ENCODE measurements at places on chromosomes 1 and 21.

GRCh38 chr21:44892095-44892494 lies 18.6 kb upstream of the PTTG1IP start:
- no peak for DNase-seq

DNA sequence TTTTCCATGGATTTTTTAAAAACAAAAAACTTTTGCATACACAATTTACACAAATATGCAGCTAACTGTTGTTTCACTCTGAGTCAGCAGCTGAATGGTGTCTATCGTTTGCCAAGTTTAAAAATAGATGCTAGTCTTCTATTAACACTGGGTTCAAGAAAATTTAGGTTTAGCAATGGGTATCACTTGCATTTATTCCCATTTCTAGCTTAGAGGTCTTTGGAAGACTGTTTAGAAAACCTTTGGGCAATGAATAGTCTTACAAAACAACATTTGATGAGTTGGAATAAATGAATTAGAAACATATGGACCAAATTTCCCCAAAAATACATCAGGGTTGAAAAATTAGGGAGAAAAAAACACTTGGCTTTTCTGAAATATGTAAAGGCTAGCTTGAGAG lies 165.8 kb downstream of the LYPLAL1 start:
- no peak for DNase-seq

- no peak for DNase-seq
These were observed 19.5 kb downstream of the XKR8 start for GRCh38 chr1:27979151-27979858.

DNA sequence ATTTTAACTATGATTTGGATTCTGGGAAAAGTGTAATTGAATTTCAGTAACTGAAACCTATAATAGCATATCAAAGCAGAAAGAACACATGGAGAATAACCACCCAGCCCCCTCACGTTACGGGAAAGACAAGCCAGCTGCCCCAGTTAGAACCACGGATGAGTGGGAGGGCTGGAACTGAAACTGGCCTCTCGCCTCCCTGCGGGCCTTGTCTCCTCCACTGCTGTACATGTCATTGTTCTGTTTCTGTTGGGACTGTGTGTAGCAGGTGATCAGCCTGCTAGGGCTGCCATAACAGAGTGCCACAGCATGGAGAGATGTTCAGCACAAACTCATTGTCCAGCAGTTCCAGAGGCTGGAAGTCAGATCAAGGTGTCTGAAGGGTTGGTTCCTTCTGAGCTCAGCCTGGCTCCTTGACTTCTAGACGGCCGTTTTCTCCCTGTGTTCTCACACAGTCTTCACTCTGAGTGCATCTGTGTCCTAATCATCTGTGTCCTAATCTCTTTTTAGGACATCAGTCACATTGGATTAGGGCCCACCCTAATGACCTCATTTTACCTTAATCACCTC lies 52.4 kb downstream of the MAP3K21 start:
- no peak for DNase-seq

GRCh38 chr1:41827991-41828570 lies 90.6 kb downstream of the HIVEP3 start:
- no peak for DNase-seq

DNA sequence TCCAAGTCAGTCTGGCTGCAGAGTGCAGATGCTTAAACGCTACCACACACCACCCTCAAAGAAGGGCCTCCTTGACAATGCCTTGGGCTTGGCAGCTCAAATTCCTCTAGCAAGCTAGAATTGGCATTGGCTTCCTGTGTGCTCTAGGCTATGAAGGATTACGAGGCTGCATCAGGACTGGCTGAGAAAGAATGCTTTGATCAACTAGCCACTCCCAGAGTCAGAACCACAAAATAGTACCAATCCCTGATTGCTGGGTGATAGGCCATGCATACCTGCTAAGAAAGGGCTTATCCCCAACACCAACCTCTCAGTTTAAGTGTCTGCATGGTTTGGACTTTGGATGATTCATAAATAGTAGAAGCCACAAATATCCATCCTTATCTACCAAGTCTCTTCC lies 504.9 kb downstream of the OMA1 start:
- no peak for DNase-seq

GRCh38 chr1:165900576-165901380 lies 73.4 kb downstream of the UCK2 start:
- DNase-seq: no peak

DNA sequence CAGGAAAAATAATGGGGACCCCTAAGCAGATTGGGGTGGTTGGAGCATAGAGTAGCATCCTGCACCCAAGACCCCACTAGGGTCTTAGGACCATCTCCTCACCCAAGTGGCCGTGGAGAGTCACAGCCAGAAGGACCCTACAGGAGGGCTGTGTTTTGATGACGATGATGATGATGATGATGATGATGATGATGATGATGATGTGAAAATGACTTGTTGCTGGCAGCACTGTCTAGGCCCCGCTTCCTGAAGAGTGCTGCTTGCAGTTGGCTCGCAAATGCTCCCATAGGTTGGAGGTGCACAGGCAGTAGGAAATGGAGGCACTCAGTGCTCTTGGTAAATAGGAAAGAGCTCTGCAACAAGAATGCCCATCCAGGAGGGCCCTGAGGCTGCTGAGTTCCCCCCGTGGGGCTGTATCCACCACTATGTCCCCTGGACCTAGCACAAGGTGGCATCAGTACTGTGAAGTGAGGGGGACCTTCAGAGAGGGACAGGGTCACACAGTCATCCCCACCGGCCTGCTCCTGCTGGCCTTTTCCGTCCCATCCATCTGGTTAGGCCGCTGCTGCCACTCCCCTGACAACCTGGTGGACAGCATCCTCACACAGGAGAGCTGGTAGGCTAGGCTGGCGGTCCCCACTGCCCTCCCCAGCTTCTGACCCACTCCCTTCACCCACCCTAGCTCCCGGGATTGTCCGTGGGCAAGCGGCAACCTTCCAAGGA lies 139.6 kb downstream of the FOXD2 start:
- no peak for DNase-seq

- no peak for DNase-seq
These were observed 17.8 kb downstream of the PKNOX1 start for GRCh38 chr21:42991992-42992740.

DNA sequence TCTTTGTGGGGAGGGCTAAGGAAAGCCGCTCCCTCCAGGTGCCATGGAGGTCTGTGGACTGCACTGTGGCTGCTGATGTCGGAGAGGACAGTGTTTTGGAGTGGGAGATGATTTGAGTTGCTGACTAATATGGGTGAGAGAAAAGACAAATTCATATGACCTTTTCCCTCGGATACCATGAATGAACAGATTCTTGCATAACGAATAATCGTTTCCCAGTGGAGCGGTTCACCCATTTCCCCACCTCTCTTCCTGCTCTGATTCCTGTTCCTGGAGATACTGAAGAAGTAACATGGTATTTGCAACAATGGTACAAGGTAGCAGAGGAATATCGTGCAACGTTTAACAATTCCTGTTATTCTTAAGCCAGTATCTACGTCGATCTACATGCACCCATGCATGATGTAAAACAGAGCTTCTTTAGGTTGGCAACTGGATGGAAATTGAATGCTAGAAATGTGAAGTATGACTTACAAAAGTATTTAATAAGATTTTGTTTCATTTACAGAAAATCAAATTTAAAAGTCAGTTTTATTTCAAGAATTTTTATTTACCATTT lies 227.1 kb downstream of the TOMM20 start:
- DNase-seq: no peak

DNA sequence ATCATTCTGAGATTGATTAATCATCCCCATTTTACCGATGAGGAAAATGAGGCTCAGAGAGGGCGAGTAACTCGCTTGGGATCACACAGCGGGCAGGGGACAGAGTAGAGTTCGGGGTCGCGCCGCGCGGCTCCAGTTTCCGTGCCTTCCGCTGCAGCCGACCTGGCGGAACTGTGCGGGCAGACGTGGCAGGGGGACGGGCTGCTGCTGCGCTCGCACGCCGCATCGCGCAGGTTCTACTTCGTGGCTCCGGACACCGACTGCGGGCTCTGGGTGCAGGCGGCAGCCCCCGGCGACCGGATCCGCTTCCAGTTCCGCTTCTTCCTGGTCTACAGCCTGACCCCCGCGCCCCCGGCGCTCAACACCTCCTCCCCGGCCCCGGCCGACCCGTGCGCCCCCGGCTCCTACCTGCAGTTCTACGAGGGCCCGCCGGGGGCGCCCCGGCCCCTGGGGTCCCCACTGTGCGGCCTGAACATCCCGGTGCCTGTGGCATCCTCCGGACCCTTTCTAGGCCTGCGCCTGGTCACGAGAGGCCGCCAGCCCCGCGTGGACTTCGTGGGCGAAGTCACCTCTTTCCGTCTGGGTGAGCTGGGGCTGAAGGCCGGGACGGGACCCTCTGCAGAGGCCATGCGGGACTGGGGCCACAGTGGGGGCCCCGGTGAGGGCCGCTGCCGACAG lies 2.3 kb downstream of the LDLRAD2 start:
- no peak for DNase-seq

- no peak for DNase-seq
These were observed 11.4 kb upstream of the BCAR3 start for GRCh38 chr1:93692983-93693591.

DNA sequence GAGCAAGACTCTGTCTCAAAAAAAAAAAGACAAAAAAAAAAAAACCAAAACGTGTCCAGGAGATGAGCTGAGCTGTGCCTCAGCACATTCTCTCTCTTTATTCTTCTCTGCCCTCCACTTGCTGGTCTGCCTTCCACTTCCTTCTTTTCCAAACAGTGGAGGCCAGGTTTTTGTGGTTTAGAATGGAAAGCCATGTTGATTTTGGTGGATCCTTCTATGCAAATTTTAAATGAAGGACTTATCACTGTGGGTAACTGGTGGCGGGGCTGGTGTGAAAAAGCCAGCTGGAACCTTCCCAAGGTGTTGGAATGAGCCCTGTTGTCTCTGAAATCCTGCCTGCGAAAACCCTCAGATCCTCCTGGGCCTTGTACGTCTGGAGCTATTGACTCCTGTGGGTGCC lies 61.9 kb downstream of the PTPRU start:
- DNase-seq: no peak

DNA sequence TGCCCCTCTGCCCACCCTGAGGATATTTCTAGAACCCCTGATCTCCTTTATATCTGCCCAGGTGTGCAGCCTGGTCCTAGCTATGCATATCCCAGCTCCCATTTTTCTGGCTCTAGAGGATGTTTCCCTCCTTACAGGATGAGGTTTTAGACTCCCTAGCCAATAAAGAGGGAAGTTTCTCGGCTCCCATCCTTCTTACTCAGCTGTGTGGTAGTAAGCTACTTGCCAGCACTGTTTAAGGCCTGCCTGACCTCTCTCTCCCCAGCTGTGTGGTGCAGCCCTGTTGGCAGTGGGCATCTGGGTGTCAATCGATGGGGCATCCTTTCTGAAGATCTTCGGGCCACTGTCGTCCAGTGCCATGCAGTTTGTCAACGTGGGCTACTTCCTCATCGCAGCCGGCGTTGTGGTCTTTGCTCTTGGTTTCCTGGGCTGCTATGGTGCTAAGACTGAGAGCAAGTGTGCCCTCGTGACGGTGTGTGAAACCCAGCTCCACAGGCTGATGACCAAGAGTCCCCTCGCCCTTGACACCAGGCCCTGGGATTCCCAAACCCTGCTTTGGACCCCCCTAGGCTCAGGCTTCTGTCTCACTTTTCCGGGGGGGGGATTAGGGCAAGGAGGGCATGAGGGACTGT lies 7.8 kb upstream of the P3R3URF start:
- DNase-seq: no peak

DNA sequence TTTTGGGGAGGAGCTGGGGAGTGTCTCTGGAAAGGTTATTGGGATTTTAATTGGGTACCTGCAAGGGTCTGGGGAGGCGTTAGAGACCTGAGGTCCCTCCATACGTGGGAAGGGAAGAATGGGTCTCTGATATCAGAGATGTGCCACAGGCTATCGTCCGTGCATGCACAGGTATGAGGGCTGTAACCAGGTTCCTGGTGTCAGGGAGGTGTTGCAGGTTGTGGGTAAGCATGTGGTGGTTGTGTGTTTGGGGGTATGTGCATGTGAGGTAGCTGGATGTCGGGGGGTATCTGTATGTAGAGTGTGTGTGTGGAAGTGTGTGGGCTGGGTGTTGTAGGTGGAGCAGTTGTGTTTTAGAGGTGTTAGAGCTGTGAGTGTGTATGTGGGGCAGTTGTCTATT lies 8.3 kb downstream of the AHDC1 start:
- DNase-seq: no peak

GRCh38 chr21:28135646-28136045 lies 857.0 kb downstream of the LTN1 start:
- no peak for DNase-seq

- DNase-seq: no peak
These were observed 19.9 kb upstream of the DNAJC6 start for GRCh38 chr1:65289449-65289848.

GRCh38 chr1:181513786-181514297 lies 30.5 kb downstream of the CACNA1E start:
- no peak for DNase-seq

GRCh38 chr1:15173863-15174614 lies 20.5 kb downstream of the TMEM51 start:
- no peak for DNase-seq

DNA sequence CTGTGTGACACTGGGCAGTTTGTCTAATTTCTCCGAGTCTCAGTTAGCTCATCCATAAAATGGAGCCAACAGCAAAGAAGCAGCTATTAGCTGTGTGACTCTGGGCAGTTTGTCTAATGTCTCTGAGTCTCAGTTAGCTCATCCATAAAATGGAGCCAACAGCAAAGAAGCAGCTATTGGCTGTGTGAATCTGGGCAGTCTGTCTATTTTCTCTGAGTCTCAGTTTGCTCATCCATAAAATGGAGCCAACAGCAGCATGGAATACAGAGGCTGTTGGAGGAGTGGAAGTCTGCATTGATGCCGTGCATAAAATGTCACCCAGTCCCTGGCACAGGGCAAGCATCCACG lies 297.0 kb upstream of the VAMP3 start:
- DNase-seq: no peak

- DNase-seq: no peak
These were observed 3.3 kb downstream of the USP24 start for GRCh38 chr1:55211863-55212262.

GRCh38 chr1:149884433-149885338 lies 14.7 kb upstream of the BOLA1 start:
- DNase-seq: no peak

GRCh38 chr21:42748620-42749176 lies 95.3 kb downstream of the PDE9A start:
- no peak for DNase-seq

- DNase-seq: no peak
These were observed 100.7 kb upstream of the SLC25A33 start for GRCh38 chr1:9438431-9439073.

GRCh38 chr1:154353460-154353904 lies 28.2 kb downstream of the ATP8B2 start:
- no peak for DNase-seq

DNA sequence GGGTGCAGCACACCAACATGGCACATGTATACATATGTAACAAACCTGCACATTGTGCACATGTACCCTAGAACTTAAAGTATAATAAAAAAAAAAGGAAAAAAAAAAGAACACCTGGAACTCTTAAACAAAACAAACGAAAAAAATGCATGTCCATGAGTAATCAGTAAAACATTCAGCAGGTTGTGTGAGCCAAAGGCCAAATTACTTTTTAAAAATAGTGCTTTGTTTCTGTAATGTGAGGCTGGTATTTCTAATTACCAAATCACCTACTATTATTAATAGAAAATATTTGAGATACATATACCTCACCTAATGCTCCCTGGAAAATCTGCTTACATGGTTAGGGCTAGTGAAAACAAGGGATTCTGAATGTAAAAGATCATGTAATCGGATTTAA lies 294.4 kb upstream of the NR5A2 start:
- no peak for DNase-seq

- DNase-seq: no peak
These were observed 323.0 kb upstream of the PLD5 start for GRCh38 chr1:242847390-242847993.

- DNase-seq: no peak
These were observed 344.5 kb downstream of the LMX1A start for GRCh38 chr1:165011991-165012531.

GRCh38 chr1:230071316-230071715 lies 4.3 kb downstream of the GALNT2 start:
- no peak for DNase-seq

Data from coronary artery (tissue), 2 donors.